ENCODE measurements at places on chromosomes 7 and 10.
A peak's percentile ranks its signal among the peaks of the same experiment; 100 is the strongest.

DNA sequence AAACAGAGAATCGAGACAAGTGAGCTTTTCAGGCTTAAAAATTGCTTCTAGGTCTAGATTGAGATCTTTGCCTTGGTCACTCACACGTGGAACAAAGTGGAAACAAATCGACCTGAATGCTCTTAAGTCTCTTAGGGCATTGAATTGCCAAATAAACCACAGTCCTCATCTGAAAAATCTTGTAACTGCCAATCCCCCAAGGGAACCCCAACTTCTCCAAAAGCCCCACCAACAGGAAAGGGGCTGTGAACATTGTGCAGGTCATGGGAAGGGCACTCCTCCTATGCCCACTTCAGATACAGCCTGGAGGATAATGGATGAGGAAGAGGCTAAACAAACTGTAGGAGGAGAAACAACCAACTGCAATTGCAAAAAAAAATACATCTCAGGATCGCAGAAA lies 91.3 kb downstream of the DGKI start:
- DNase-seq, result no peak

GRCh38 chr10:110641256-110641655 lies 2.9 kb upstream of the RBM20 start:
- DNase-seq, result peak; percentile 44

DNA sequence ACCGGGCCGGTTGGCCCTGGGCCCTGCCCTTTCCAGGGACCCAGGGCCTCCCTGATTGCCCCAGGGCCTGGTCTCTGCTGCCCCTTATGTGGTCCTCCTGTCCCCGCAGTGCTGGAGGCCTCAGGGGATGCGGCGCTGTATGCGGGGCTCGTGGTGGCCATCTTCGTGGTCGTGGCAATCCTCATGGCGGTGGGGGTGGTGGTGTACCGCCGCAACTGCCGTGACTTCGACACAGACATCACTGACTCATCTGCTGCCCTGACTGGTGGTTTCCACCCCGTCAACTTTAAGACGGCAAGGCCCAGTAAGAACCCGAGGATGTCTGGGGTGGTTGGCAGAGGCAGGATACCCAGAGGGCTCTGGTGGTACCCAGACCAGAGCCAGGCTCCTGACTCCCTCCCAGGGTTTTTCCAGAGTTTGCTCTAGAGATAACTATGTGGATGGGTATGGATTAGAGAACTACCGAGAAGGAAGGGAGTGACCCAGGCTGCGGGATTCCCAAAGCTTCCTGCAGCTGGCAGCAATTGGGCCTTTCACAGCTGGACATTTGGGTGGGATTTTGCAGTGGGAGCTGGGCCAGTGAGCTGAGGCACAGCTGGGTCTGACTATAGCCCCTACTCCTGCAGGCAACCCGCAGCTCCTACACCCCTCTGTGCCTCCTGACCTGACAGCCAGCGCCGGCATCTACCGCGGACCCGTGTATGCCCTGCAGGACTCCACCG lies 28.1 kb upstream of the SLC29A3 start:
- DNase-seq, result no peak

DNA sequence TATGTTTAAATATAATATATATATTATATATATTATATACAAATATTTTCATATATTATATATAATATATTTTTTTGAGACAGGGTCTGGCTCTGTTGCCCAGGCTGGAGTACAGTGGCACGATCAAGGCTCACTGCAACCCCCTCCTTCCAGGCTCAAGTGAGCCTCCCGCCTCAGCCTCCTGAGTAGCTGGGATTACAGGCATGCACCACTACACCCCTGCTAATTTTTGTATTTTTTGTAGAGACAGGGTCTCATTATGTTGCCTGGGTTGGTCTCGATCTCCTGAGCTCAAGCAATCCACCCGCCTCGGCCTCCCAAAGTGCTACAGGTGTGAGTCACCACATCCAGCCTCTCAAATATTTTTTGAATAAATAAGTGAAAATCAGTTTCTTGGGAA lies 215.5 kb downstream of the GATA3 start:
- DNase-seq, result no peak

DNA sequence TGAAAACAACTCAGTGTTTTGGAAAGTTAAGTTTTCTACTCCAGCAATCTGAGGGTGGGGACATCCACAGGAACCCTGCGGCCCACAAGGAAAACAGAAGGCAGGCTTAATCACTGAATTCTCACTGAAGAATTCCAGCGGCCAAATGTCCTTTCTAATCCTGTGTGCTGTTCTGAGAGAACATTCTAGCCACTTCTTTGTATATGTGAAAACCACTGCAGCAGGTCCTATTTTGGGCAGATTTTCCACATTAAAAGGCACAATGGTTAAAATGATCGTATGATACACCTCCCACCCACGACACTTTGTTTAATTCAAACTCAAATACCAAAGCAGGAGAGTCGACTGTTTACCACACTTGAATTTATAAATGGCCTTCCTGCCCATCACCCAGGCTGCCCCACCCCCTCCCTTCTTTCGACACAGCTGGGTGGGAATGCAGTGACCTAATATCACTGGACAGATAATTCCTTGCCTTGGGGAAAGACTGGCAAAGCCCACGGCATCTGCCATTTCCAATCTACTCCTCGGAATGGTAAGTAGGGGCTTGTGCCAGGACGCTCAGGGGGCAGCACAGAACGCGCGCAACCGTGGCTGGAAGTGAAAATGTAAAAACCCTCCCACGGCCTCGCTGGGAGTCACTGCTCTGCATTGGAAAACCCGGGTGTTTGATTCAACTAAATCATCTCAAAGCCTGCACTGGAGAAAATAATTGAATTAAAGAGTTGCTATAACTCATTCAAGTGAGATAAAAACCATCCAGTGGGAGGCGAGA lies 67.0 kb downstream of the CTBP2 start:
- DNase-seq, result peak; percentile 50

DNA sequence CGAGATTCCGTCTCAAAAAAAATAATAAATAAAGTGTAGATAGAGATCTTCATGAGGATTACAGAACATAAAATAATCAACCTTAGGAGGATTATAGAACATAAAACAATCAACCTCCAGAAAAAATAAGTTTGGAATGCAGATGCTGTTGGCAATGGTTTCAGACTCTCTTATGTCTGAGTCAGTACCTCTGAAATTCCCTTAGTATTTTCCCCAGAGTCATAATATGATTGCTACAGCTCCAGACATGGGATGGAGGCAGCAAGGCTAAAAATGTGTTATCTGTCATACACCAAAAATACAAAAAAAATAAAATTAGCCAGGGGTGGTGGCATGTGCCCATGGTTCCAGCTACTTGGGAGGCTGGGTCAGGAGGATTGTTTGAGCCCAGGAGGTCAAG lies 22.2 kb downstream of the CADPS2 start:
- DNase-seq, result no peak

DNA sequence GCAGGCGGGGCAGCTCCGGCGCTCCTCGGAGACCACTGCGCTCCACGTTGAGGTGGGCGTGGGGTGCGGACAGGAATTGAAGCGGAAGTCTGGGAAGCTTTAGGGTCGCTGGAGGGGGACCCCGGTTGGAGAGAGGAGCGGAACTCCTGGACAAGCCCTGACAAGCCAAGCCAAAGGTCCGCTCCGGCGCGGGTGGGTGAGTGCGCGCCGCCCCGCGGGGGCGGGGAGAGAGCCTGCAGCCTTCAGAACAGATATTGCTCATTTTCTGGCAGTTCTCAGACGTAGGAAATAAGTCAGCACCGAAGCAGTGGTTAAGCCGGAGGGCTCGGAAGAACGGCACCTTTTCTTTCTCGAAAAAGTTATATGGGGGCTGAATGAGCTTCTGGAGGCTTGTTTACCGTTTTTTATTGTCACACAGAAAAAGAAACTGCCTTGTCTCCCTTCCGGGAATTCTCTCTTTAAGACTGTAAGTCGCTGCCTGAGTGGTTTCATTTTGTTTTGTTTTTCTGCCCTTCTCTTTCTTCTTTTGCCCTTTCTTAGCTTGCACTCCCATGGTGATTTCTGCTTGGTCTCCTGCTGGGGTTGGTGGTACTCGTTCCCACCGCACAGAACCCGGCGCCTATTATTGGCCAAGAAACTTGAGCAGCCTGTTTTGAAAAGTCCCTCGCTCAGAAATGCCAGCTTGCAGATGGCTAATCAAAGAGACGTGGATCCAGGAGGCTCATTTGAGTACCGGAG lies 732 bp downstream of the FAS start:
- peak; percentile 70 for DNase-seq

GRCh38 chr7:46291050-46291438 lies 370.0 kb upstream of the IGFBP3 start:
- DNase-seq, result peak; percentile 73

GRCh38 chr7:37100735-37101331 lies 347.8 kb downstream of the ELMO1 start:
- no peak for DNase-seq

GRCh38 chr7:70097645-70098044 lies 499.4 kb downstream of the AUTS2 start:
- DNase-seq, result no peak

DNA sequence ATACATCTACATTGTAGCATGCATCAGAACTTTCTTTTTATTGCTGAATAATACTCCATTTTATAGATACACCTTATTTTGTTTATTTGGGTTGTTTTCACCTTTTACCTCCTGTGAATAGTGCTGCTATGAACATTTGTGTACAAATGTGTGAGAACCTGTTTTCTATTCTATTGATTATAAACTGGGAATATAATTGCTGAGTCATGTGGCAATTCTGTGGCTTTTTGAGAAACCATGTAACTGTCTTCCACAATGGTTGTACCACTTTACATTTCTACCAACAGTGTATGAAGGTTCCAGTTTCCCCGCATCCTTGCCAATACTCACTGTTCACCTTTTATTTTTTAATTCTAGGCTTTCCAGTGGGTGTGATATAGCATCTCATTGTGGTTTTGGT lies 138.6 kb upstream of the MBL2 start:
- no peak for DNase-seq

- DNase-seq, result no peak
Measured at GRCh38 chr10:102274062-102274461, 28.7 kb downstream of the GBF1 start.

GRCh38 chr10:128008521-128009250 lies 101.8 kb downstream of the PTPRE start:
- no peak for DNase-seq

DNA sequence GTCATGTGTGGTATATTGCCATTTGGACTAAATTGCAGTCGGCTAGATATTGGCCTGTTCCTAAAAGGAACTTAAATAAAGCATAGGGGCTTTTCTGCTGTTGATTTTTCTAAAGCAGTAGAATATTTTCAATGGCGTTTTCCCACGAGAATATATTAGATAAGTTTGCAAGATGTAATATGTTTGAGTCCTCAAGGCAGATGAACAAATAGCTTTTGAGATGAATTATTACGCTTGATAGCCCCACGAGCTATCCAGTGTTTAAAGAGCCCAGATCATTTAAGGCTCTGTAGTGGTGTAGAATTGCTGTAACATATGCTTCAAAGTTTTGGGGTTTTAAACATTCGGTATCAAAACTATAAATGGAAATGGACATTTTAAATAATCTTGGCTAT lies 2.9 kb downstream of the CELF2 start:
- DNase-seq, result no peak

GRCh38 chr7:143908120-143908519 lies 6.1 kb upstream of the TCAF1 start:
- DNase-seq, result no peak

DNA sequence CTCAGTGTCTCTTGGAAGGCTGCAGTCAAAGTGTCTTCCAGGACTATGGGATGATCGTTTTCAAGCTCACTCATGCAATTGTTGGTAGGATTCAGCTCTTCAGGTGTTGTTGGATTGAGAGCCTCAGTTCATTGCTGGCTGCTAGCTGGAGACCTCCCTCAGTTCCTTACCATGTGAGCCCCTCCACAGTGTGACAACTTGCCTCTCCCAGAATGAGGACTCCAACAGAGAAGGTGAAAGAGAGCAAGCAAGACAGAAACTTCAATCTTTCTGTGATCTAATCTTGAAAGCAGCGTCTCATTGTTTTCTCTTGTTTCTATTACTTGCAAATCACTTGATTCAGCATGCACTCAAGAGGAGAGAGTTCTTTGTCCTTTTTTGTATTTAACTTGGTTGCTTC lies 22.5 kb downstream of the MGAM start:
- no peak for DNase-seq

GRCh38 chr10:113454341-113455061 lies 98.4 kb upstream of the HABP2 start:
- DNase-seq, result peak; percentile 37

DNA sequence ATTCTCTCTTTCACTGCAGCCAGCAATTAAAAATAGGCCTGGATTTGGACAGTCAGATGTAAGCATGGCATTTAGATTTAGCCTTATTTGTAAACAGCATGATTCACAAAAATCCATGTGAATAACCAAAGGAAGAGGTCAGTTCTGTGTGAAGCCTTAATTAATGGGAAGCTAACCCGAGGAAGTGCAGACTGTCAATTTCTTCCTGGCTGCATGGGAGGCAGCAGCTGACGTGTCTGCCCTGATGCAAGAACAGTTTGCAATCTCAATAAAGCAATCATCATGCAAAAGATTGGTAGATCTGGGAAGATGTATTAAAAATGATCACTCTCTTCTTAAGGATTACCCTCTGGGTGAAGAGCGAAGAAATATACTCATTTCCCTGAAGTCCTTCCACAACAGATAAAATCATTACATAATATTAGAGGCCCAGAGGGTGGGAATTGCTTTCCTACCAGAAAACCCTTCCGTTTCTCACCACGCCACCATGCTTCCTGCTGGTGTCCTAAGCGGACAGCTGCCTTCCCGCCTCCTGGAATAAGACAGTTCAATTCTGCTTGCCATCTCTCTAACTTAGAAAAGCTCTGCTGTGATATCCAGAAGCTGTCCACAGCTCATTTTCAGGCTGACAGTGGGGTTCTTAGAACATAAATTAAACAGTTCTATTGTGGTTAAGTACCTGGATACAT lies 526.7 kb upstream of the NRP1 start:
- no peak for DNase-seq

Data from fibroblast of skin of right quadriceps (primary cell).